ENCODE measurements at places on chromosomes 2 and 18.

DNA sequence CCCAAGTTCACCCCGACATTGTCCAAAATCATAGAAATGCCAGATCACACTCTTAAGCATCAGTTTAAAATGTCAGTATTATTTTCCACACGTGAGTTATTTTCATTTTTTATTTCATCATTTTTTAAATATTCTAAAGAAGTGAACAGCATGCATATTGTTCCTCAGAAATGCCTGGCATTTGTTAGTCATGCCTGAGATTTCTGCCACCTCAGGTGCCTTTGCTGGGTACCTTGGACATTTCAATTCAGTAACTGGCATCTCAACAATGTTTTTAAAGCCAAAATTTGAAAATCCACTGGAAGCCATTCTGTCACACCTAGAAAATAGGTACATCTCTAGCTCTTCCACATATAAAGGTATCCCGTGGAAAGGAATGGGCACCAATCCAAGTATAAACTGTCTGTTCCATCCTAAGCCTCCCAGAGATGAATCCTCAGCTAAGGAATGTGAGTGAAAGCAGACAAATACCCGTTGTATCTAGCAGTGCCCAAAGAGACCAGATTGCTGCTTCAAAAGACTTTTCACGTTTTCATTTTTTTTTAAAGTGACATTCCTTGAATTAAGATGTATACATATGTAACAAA lies 159.8 kb downstream of the ZNF385B start:
- peak; percentile 46 for DNase-seq

GRCh38 chr2:224994242-224994823 lies 47.9 kb downstream of the DOCK10 start:
- no peak for DNase-seq

- no peak for DNase-seq
Measured at GRCh38 chr2:234841321-234842015, 110.3 kb upstream of the SH3BP4 start.

GRCh38 chr18:11516751-11517503 lies 92.5 kb upstream of the SLC35G4 start:
- no peak for DNase-seq

- no peak for DNase-seq
Measured at GRCh38 chr18:70496353-70497294, 207.8 kb downstream of the SOCS6 start.

DNA sequence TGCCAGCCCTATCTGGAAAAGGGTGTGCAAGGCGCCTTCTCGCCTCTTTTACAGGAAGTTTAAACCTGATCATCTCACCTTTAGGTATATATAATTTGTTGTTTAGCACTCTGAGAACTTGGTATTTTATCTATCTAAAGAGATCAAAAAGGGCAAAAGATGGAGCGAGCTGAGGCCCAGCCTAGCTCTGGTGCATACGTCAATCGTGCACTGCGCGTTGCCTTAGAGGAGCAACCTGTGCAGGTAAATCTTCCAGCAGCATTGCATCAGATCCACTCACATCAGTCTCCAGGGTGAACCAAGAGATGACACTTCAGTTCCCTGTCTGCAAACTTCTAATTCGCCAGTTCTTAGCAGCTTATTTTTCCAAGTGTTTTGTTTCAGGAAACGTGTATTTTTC lies 15.4 kb downstream of the BCL11A start:
- no peak for DNase-seq

DNA sequence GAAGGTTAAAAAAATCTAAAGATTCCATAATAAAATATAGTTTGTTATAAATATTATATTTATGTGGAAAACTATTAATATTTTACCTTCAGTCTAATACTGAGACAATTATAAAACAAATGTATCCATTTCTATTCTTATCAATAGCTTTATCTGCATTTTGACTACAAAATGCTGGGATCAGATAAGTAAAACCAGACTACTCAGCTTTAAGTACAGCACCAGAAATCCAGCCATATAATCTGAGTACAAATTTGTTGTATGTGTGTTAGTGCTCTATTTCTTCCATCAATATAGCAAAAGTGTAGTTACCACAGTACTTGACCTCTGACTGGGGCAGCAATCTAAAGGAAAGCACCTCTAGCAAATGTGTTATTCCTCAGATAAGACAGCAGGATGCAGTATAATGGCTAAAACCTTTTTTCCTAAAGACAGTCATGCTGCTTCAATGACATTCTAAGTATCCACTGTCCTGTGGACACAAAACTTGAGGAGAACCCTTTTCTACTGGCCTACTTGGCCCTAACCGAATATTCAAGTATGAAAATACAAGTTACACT lies 68.1 kb downstream of the OLA1 start:
- DNase-seq, result peak; percentile 13

DNA sequence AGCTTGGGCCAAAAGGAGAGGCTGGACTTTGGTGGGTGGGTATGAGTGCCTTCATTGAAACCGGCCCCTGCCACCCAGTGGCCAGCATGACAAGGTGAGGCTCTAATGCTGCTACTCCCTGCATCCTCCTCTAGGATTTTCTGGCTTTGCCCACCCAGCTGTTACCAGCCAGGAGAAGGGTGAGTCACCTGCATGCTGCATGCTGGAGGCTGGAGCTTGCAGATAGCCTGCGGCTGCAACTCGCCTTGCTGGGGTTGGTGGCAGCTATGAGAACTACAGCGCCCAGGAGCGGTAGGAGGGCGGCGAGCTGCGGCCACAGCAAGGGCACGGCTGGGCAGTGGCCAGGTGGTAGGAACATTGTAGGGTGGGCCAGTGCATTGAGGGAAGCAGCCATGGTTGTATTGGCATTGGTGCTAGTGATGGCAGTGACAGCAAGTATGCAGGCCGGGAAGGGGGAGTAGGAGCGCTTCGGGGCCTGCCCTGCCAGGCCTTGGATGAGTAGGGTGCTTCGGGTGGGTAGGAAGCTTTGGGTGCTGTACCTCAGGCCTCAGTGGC lies 75.4 kb upstream of the SLC35G4 start:
- DNase-seq, result no peak

- no peak for DNase-seq
Measured at GRCh38 chr2:195322324-195322723, 334.7 kb upstream of the SLC39A10 start.

DNA sequence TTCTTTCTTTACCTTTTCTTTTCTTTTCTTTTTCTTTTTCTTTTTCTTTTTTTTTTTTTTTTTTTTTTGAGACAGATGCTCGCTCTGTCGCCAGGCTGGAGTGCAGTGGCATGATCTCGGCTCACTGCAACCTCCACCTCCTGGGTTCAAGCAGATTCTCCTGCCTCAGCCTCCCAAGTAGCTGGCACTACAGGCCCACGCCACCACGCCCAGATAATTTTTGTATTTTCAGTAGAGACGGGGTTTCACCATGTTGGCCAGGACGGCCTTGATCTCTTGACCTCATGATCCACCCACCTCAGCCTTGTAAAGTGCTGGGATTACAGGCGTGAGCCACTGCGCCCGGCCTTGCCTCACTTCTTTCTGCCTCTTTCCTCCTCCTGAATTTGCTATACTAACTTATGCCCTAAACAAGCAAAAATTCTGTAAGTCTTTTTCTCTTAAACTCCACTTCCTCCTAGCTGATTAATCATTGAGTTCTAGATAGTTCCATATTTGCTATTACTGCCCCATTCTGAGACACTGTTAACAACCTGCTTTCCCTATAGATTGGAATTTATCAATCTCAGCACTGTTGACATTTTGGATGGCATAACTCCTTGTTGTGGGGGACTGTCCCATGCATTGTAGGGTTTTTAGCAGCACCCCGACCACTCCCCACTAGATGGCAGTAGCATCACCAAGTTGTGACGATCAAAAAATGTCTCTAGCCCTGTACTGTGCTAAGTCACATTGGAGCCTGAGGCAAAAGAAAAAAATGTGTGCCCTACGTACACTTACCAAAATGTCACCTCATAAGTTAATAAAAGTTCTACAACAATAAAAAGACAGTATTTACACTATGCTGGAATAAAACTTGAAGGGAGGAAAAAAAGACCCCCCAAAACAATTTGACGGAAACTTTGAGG lies 16.4 kb upstream of the THADA start:
- DNase-seq, result peak; percentile 64

- no peak for DNase-seq
Measured at GRCh38 chr18:74742573-74743243, 145.0 kb downstream of the ZNF407 start.

- DNase-seq, result no peak
Measured at GRCh38 chr2:158443606-158444005, 12.9 kb downstream of the CCDC148 start.

DNA sequence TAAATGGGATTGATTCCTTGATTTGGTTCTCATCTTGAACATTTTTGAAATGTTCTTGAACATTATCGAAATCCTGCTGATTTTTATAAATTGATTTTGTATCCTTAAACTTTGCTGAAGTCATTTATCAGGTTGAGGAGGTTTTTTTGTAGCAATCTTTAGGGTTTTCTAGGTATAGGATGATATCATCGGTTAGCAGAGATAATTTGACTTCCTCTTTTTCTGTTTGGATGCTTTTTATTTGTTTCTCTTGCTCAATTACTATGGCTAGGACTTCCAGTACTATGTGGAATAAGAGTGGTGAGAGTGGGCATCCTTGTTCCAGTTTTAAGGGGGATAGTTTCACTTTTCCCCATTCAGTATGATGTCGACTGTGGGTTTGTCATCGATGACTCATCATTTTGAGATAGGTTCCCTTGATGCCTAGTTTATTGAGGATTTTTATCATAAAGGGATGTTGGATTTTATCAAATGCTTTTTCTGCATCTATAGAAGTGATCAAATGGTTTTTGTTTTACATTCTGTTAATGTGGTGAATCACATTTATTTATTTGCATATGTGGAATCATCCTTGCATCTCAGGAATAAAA lies 201.5 kb upstream of the ZSWIM2 start:
- no peak for DNase-seq

- peak; percentile 18 for DNase-seq
Measured at GRCh38 chr2:96730212-96730611, 9.7 kb downstream of the LMAN2L start.

GRCh38 chr2:144115739-144116291 lies 404.1 kb downstream of the ZEB2 start:
- peak; percentile 60 for DNase-seq

DNA sequence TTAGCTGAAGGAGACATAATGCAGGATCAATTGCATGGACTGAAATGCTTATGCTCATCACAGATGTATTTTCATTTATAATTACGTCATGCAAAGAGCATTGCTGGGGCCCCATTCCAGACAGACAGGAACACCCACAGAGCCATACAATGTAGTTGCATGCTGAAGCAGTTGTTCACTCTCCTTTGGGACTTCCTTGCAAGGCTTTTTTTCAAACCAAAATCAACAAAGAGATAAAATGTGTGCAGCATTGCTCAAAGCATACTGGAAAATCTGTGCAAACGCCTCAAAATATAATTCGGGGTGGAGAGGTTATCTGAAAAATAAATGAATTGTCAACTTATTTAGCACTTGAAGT lies 463.2 kb downstream of the CDH2 start:
- DNase-seq, result peak; percentile 30

DNA sequence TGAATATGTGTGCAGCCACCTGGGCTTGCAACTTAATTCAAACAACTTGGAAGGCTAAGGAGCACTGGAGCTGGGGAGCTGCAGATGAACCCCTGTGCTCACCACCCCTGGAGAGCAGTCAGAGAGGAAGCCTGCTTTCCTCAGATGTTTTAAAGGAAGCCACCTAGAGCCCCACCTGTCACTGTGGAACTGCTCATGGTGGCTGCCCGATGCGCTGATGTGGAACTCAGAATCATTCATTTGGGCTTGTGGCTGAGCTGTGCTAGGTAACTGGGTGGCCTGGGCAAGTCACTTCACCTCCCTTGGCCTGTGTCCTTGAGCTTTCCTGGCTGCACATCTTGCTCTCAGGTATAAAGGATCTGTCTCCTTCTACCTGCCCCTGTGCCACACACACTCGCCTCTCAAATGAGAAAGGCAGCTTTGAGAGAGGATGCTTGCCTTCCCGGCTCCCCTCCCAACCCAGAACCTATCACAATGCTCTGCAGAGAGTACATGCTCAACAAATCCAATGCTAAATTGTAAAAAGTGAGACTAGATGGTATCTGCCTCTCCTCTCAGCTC lies 41.3 kb downstream of the BCL11A start:
- no peak for DNase-seq

DNA sequence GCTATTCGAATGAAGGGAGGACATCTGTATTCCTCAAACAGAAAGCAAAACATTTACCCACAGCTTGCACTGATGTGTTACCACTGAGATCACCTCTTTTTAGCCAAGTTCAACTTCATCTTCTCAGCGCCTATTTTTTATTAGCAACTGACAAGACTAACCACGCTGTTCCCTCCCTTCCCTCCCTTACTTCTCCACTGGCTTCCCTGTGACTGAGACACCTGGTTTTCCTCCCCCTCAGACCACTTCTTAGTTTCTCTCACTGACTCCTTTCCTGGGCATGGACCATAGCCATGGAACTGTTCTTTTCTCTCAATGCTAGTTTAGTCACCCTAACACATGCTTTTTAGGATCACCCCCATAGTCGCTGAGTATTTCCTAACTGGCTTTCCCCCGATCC lies 3.3 kb downstream of the L3MBTL4 start:
- no peak for DNase-seq

- no peak for DNase-seq
Measured at GRCh38 chr18:27823053-27823452, 353.9 kb downstream of the CDH2 start.

GRCh38 chr2:40004336-40004735 lies 225.3 kb upstream of the THUMPD2 start:
- peak; percentile 79 for DNase-seq

DNA sequence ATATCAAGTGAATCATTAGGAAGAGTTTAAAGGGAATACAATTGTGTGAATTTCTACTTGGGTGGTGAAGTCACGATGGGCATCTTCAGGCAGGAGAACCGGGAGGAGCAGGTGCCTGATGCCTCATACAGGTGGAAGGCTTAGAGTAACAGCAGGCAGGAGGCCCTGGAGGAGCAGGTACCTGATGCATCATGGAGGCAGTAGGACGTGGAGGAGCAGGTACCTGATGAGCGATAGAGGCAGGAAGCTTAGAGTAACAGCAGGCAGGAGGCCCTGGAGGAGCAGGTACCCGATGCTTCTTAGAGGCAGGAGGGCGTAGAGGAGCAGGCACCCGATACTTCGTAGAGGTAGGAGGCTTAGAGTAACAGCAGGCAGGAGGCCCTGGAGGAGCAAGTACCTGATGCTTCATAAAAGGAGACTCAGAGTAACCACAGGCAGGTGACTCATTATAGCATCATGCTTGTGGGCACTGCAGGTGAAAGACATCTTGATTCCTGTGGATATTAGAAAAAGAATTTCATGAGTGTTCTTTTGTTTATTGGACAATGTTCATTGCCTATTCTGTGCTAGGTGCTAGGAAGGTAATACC lies 133.9 kb downstream of the ATP9B start:
- peak; percentile 2 for DNase-seq

- peak; percentile 7 for DNase-seq
Measured at GRCh38 chr2:26922405-26923188, 47.8 kb upstream of the MAPRE3 start.

DNA sequence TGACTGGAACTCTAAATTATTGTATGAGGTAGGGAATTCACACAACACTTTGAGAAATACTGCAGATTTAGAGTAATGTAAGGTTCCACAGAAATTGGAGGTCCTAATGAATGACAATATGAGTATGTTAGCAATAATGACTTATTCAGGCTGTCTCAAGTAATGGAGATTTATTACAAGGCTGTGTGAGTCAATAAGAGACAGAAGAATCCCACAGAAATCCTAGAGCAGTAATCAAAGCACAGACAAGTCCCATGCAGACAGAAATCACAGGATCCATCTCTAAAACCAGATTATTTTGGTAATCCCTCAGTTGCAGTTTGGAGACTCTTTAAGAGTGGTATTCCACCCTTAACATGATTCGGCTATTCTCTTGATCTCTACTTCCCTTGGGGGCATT lies 83.6 kb downstream of the FAM161A start:
- DNase-seq, result no peak

- no peak for DNase-seq
Measured at GRCh38 chr2:148932536-148932935, 57.5 kb downstream of the KIF5C start.

GRCh38 chr2:241184901-241185300 lies 3.6 kb upstream of the ANO7 start:
- DNase-seq, result no peak
